ENCODE measurements at places on chromosomes 6 and 20.

DNA sequence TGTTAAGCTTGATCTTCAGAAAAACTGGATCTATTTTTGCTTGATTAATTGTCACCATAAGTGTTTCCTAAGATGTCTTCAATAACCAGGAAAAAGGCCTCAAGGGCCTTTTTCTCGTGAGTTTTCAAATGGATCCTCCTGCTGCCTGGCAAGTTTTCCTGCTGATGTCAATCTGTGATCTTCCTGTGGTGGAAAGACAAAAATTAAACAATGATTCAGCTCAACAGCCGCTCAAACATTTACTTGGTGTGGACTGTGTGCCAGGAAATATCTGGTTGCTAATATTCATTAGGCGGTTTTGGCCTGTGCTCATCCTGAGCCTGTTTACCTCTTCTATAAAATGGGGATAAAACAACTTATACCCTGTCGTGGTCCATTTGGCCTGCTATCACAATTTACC lies 35.4 kb upstream of the SSTR4 start:
- peak; percentile 40 for DNase-seq

- no peak for DNase-seq
These were observed 81.4 kb downstream of the MCHR2 start for GRCh38 chr6:99912657-99913056.

- DNase-seq = no peak
These were observed 974.3 kb downstream of the HACE1 start for GRCh38 chr6:103885446-103885845.

- no peak for DNase-seq
These were observed 72.7 kb upstream of the TCF21 start for GRCh38 chr6:133816171-133816570.

DNA sequence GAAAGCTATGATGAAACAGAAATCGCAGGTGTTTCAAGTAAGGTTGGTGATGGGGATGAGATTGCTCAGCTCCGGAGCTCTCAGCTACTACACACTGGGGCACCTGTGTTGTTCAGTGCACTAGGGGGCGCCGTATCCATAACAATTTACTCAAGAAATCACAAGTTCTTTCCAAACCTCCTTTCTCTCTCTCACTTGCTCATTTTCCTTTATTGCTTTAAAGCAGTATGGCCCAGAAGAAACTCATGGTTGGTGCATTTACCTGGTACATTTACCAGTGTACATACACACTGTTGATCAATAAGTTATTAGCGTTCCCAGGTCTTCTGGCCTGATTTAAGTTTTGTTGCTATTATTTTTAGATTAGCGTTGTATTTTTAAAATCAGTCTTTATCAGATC lies 235.2 kb upstream of the TAB2 start:
- DNase-seq = peak; percentile 76

GRCh38 chr6:136526196-136526930 lies 23.9 kb downstream of the MAP7 start:
- DNase-seq = peak; percentile 51

DNA sequence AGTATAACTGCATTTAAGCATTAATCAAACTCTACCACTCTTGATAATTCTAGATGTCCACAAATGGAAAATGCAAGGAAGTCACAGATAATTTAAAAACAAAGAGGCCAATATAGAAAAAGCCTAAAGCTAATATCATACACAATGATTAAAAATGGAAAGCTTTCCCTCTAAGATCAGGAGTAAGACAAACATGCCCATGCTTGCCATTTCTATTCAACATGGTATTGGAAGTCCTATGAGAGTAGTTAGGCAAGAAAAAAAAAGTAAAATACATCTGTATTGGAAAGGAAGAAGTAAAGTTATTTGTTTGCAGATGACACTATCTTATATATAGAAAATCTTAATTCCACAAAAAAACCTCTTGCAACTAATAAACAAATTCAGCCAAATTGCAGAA lies 164.6 kb upstream of the FERMT1 start:
- no peak for DNase-seq

DNA sequence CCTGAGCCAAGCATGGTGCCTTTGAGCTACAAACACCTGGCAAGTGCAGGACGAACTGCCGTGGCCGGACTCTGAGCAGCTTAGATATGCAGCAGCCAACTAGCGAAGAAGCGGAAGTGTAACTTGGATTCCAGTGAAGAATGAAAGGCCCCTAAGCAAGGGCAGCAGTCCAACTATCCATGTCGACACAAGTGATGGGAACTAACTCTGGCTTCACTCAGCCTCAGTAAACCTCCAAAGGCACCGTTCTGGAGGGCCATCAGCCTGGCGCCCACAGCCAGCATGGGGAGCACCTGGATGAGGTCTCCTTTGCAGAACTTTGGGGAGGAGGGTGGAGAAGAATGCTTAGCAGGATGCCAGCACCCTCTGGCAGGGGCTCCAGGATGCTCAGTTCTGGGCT lies 78.4 kb upstream of the MLN start:
- DNase-seq = no peak

DNA sequence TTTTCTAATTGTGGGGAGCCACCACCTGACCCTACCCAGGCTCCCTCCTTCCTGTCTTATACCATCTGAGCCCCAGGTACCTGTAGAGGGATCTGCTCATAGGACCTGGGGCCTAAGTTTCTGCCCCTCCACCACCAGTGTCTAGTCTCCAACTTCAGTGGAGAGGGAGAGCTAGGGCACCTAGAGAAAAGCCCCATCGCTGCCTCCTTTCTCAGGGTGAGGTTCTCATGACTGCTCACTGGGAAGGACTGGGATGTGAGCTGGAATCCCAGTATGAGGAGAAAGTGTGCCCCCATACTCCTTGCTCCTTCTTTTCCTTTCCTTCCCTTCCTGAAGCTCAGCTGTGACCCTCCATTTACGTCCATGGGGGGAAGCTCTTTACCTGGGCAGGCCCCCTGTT lies 231.6 kb downstream of the LRFN2 start:
- DNase-seq = no peak

DNA sequence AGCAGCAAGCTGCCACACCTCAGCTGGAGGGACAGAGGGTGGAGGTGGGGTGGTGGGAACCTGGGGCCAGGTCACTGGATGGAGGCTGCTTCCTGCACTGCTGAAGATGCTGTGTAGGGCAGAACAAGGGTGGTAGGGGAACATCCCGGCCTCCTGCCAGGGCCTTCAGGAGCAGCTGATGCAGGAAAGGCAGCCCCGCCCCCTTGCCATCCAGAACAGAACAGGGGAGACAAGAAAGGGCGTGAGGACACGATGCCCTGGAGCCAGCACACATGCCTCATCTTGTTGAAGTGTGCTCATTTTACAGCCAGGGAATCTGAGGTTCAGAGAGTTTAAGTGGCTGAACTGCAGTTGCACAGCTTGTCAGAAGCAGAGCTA lies 43.1 kb upstream of the PHACTR3 start:
- DNase-seq = no peak

DNA sequence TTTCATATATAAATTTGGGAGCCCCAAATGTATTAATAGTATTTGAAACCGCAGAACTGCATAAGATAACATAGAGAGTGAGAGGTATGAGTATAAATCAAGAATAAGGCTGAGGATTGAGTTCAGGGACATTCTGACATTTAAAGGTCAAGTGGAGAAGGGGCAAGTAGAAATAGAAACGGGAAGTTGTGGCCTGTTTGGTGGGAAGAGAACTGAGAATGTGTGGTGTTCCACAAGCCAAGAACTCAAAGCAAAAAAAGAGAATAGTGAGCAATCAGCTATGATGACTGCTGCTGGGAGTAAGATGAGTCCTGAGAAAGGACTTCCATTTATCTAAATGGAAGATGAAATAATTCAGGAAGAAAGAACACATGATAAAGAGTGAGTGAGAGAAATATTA lies 418.4 kb downstream of the CD109 start:
- DNase-seq = no peak

DNA sequence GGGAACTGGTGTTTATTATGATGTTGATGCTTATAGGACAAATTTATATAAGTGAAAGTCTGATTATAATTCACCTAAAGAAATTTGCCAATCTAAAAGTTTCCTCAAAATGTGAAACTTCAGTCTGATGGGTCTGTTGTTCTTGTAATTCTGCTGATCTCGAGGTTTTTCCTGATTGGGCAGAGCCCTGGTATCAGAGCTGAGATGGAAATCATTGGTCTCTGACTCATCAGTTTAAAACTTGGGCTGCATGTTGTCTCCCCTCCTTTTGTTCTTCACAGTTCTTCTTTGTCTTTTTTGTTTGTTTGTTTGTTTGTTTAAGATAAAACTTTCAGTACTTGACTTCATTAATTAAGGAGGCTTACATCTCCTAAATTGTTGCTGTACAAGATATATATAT lies 5.9 kb downstream of the SMAP1 start:
- DNase-seq = peak; percentile 38

GRCh38 chr6:122075084-122075838 lies 324.2 kb upstream of the HSF2 start:
- DNase-seq = no peak

- no peak for DNase-seq
These were observed 104.0 kb upstream of the CARMIL1 start for GRCh38 chr6:25175196-25175595.

DNA sequence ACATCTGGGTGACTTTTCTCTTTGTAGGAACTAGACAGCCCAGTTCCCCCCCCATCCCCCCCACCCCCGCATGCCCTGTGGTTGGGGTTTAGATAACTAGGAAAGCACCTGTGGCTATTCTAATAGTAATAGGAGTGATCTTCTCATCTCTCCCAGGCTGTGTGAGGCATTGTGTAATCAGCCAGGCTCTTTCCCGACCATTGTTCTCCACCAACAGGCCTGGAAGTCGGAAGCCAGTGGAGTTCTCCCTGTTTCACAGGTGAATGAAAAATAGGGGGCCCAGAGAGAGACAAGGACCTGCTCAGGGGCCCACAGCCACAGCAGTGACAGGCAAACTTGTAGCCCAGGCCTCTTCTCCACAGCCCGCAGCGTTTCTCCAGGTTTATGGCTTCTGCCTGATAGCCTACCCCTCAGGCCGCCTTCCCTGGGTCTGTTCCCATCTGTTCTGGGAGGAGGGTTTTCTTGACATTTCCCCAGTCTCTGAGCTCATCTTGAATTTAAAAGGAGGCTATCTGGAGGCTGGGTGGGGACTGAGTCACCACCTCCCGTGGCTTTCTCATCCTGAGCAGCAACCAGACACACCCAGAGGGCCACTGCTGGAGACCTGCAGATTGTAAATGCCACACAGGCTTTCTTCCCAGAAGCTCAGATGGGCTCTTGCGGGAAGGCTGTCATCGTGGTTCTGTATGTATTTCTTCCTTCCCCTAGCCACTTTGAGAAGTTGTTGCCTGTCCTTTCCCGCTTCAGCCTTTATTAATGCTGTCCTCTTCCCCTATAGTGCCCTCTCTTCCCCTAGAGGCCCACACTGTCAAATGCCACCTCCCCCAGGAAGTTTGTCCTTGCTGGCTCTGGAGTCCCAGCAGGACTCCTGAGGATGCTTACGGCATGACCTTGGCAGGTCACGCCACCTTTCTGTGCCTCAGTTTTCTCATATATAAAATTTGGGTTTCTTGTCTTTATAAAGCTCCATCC lies 75.9 kb upstream of the MYL9 start:
- peak; percentile 25 for DNase-seq

- DNase-seq = no peak
These were observed 53.7 kb downstream of the PLCB4 start for GRCh38 chr20:9122571-9122970.

GRCh38 chr6:128836761-128837160 lies 46.2 kb upstream of the LAMA2 start:
- DNase-seq = no peak

DNA sequence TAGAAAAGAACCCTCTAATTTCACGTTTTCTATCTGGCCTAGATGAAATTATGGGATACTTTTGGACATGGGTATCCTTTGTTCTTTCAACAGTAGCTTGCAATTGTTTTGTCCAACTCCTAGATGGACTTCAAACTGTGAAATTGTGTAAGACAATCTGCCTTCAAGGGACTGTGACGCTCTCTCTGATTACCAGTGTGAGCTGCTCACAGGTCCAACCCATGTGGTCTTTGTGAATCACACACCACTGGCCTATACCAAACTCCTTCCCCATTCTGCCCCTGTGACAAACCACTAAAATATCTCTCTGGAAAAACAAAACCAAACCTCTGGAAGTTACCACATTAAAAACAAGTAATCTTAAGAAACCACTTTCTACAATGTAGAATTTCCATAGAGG lies 59.5 kb downstream of the NINL start:
- peak; percentile 93 for DNase-seq

DNA sequence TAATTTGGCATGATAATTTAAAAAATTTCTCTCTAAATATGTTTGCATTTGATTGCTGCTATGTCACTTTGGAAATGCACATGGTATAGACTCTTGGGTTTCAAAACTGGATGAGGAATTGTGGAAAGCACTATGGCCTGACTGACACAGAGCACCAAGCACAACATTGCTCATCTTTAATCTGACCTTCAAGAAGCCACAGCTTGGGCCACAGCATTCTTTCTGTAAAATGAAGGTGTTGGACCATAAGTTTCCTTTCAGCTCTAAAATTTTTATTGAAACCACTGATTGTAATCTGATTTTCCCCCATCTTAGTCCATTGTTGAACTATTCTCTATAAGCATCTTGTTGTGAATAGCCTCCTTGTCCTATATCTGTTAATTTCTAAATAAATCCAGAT lies 41.0 kb downstream of the QKI start:
- no peak for DNase-seq

GRCh38 chr6:54802775-54803634 lies 43.6 kb upstream of the FAM83B start:
- DNase-seq = peak; percentile 37

- DNase-seq = no peak
These were observed 90.6 kb downstream of the TTLL2 start for GRCh38 chr6:167415441-167415961.

GRCh38 chr20:24116611-24117010 lies 128.0 kb upstream of the GGTLC1 start:
- DNase-seq = no peak

DNA sequence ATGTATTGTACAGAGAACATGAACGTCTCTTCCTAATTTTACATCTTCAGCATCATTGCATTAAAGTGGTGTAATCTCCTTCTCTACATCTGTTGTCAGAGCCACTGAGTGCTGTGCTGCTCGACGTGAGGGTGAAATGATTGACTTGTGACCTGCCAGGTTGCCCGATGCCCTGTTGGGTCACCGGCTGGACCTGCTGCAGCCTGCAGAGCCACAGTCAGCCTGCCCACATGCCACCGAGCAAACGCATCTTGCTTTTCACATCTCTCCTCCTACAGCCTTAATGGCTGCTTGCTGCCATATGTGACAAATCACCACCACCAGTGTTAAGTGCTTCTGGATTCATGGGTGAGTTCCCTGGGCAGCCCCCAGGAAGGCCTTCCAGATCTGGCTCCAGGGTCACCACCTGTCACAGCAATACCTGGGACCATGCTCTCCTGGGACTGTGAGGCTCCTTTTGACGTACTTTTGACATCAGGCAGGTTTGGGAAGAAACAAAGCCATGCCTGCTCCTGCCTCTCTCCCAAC lies 80.3 kb downstream of the ASXL1 start:
- no peak for DNase-seq
